ENCODE measurements at places on chromosomes 7 and 10.

- no peak for DNase-seq
Observed at GRCh38 chr10:58994226-58995057, 182.0 kb upstream of the PHYHIPL start.

DNA sequence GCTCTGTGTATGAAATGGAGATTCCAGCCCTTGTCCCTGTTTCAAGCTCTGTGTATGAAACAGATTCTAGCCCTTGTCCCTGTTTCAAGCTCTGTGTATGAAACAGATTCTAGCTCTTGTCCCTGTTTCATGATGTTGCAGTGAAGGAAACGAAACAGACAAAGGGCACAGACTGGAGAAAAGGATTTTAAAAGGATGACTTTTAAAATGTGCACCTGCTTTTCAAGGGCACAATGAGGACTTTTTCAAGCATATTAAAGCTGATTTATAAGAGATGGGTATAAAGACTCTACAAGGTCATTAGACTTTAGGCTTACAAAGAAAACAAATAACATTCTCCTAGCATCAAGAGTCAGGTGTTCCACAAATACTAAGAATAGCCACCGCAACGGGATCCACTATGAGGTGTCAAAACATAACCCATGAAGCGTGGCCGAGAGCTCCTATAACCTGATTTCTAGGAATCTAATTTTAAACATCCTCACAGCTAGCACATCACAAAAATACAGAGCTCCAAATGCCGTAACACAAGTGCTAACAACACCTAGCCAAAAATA, 29.0 kb downstream of the DIP2C start:
- DNase-seq: no peak

- DNase-seq: no peak
Observed at GRCh38 chr7:50554431-50555322, 10.5 kb downstream of the DDC start.

DNA sequence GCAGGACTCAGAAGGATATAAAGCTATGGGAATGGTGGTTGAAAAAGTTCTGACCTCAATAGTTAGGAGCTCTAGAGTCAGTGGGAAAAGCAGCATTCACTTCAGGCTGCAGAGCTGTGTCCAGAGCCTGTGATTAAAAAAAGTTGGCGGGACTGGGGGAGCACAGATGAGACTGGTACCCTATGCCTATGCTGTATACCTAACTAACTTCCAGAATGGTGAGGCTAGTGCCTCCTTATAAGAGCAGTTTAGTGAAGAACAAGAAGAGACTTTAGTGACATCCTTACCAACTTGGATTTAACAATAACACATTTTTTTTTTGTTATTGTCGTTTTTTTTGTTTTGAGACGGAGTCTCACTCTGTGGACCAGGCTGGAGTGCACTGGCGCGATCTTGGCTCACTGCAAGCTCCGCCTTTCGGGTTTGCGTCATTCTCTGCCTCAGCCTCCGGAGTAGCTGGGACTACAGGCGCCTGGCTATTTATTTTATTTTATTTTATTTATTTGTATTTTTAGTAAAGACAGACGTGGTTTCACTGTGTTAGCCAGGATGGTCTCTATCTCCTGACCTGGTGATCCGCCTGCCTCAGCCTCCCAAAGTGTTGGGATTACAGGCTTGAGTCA, 6.6 kb upstream of the ZNF282 start:
- no peak for DNase-seq

DNA sequence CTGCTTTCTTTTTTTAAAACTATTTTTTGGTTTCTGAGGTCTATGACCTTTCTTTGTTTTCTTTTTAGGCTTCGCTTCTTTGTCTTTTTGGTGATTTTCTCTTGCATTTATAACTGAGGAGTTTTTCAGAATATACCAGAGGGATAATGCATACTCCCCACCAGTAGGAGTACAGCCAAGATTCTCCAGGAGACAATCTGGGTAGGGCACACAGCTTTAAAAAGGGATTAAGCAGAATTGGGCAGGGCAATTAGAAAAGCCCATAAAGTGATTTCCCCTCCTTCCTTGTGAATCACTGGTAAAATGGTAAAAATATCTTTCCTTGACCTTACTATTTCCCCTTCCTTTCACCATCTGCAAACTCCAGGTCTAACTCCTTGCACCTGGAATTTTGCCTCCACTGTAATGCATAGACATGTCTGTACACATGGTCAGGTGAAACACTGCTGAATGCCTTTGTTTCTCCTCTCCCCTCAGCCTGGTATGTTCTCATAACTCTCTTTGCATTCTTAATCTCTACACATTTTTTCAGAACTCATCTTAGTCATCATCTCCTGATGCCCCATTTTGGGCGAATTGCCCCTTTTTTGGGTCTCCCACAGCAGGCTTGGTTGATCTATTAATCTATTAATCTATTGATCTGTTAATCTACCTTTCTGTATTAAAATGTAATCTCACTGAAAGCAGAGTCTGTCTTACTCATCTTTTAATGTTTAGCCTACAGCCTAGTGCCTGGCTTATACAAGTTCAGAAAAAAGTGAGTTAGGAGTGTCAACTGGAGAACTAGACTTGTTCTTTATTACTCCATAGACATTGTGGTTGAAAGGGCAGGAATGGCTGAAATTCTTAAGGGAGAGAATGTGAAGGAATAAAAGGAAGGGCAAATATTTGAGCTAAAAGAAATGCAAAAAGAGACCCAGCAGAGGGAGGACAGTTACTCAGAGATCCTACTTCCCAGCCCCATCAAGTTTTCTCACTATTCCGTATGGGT, 64.6 kb downstream of the MDFIC start:
- DNase-seq: no peak

DNA sequence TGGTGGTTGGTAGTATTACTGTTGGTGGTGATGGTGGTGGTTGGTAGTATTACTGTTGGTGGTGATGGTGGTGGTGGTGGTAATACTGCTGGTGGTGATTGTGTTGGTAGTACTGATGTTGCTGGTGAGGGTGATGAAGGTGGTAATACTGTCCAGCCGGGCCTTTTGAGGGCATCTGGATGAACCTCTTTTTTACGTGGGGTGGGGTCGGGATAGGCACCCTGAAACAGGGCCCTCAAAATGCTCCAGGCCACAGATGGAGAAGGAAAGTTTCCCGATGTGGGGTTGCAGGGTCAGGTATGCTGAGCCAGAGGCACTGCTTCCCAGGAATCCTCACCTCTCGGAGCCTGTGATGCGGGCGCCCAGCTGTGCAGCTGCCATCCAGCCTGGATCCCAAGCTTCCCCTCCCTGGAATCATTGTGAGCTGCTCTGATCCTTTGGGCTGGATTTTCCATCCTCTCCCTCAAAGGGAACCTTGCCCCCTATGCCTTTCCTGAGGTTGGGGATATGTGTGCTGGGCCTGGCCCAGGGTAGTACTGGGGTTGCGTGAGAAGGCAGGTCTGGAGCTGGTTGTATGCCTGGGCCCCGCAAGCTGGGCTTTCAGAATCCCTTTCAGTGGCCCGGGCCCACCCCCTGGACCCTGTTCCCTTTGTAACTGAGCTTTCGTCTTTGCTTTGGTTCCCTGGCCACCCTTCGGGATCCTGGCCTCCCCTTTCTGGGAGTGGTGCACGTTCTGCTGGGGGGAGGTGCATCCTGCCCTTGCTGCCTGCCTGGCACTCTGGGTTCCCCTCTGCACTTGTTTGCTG, 43.3 kb downstream of the DOCK1 start:
- DNase-seq: no peak

DNA sequence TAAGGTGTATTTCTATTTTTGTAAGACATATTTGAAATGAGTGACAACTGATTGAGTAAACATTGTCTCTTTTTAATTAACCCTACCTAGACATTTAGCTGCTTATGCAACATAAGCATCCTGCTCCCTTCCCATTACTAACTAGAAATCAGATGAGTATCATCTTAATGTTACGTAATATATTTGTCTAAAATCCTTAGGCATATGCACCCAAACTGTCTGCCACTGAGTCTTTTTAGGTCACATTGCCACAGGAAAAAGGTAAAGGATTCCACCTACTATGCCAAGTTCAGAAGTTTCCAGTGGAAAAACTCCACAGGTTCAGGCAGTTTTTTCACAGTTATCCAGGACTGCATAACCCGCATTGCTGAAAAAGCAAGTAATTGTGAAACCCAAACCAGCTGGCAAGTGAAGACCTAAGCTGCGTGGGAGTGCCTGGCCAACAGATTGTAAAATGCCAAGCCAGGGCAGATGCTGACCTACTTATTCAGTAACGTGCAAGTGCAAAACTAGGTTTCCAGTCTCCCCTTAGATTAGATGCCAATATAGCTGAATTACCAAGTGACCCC, 983.7 kb downstream of the GATA3 start:
- DNase-seq: no peak

DNA sequence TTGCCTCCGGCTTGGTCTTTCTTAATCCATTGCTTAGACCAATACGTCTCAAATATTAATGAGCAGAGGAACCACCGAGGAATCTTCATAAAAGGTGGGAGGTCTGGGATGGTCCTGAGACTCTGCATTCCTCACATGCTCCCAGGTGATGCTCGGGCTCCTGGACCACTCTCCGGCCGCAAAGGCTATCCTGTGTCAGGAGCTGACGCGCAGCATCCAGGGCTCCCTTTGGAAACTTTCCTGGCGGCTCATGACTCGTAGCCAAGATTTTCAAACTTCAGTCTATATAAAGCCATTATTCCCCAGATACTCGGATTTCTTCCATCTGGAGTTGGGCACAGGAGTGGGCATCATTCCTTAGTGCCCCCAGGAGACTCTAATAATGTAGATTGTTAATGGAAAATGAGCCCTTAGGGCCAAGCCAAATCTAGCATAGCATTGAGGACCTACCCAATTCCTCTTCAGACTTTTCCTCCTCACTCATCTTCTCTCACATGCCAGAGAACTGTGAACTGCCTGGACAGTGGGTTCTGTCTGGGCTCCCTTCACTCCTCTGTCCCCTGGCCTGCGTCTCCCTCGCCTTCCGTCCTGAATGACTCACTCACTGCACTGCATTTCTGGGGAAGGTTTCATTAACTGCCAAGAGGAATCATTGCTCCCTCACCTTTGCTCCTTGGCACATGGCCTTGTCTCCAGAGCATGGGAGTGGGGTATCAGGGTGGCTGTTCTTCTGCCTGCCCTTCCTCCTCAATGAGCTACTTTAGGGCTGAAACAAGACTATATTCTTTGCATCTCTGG, 89.3 kb downstream of the MKI67 start:
- no peak for DNase-seq

GRCh38 chr10:102777711-102778453, 34.1 kb downstream of the WBP1L start:
- DNase-seq: no peak

DNA sequence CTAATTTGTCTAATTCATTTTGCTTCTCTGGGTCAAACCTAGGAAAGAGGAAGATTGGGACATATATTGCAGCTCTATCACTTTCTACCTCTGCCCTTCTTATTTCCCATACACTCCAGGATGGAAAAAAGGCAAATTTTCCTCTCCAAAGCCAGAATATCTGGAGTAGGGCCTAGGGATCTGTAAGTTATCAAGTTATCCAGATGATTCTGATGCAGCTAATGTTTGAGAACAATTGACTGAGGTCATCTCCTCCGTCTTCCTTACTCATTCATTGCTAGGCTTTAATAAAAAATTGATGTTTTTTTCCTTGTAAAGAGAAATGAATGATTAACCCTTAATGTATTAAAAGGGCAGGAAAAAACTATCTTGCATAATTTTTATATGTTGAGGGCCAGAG, 211.9 kb upstream of the GLI3 start:
- DNase-seq: no peak

DNA sequence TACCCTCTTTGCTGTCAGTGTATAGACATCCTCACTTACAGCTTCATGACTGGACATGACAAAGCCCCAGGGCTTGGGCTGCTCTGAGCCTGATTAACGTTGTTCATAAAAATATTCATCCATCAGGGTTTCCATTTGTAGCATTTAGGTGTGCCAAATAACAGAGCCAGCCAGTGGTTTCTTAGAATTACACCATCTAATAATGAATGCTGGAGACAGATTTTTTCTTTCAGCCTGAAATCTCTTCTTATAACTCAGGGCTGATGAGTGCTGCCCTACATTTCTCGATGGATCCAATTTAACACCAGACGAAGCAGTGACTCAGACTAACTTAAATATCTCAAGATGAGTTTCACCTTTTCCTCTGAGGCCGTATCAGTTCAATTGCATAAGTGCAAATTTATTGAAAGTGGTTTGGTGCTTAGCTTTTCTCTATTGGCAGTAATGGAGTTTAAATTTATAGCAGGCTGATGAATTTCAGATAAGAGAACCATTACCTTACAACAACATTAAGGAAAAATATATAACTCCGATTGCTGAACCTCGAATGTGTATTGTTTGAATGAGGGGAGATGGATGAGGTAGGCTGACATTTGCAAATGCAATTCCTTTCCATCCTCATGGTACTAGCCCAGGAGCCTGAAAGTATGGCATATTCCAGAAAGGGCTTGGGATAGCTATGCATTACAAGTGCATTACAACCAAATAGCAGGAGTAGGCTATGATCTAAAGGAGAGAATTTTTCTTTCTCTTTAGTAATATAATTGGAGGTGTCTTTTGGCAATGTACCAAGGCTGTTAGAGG, 900.6 kb downstream of the KCNMA1 start:
- no peak for DNase-seq

DNA sequence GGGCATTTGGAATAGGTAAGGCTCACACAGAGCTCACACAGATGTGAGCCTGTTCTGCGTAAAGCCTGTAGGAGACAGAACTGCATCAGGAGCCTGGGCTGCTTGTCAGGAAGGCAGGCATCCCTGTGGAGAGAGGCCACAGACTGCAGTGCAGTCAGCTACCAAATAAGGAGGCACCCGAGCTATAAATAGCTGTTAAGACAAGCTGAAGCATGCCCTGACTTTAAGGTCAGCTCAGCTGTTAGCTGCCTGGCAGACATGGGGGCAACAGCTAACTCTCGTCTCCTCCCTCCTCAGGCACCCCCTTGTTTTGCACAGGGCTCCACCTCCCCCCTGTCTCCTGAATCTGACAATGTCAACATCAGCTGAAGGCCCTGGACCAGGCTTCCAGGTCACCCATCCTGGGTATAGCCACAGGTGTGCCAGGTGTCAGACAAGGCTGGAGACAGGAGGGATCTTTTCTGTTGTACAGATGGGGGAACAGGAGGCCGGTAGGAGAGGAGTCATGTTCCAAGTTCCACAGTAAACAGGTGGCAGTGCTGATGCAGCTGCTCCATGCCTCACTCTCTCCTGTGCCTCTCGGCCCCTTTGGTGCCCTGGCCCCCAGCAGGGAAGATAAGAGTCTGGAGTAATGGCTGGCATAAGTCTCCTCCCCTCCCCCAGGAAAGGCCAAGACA, 27.6 kb upstream of the MKRN1 start:
- DNase-seq: no peak

DNA sequence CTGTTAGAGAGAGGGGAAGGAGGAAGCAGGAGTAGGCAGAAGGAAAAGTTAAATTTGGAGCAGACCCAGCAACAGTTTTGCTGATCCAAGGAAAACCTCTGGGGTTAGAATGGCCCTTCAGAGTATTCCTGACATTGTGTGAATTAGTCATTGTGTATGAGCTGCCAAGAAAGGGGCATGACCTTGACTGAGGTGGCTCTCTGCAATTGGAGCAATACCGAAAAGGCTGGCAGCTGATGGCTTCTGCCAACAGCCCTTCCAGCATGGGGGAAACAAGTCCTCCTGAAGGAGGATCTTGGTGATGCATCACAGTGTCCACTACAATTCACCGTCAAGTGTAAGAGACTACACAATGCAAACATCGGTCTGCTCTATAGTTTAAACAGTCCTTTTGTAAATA, 20.6 kb upstream of the WASL start:
- DNase-seq: no peak

- no peak for DNase-seq
Observed at GRCh38 chr10:106565546-106565945, 599.0 kb downstream of the SORCS1 start.
